ENCODE measurements at places on chromosomes 16 and 17. TPM values are rescaled to one million over a fixed set of nuclear protein-coding genes. Genes with fewer than 3 reads are reported as not detected.

GRCh38 chr17:15264542-15264941 is 584 bp downstream of the PMP22 start:
- peaks cover 15% of the 10 kb centered on the region for H3K4me1 ChIP-seq
- H3K27ac ChIP-seq = no peak overlapping the region
- H3K36me3 ChIP-seq = no peaks in the 10 kb centered on the region
- H3K27me3 ChIP-seq = peaks cover 10% of the 10 kb centered on the region
- no peak overlapping the region for H3K4me3 ChIP-seq

DNA sequence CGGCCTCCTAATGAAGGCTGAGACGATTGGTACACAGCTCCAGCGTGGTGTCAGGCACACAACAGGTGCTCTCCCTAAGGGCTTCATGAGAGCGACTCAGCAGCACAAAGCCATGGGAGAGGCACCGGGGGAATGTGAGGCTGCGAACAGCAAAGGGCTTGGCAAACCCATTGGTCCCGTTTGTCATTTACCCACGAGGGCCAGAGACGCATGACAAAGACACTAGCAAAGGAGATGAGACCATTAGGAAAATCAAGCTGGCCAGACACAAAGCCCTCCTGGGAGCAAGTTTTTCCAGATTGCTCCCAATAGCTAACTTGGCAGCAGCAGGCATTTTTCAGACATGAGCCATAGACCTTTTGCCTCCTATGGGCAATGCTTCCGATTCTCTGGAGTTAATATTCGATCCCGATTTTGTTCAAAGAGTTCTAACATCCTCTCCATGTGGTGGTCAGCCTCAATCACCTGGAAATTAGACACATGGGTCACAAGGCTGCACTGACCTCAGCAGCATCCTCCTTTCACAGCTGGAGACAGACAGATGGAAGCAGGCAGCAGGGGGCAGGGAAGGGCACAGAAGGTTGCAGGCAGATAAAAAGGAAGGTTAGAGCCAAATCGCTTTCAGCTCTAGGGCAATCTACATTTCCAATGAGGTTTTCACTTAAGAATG is 38.2 kb downstream of the TK2 start:
- DNase-seq = no peak
- no peaks in the 10 kb centered on the region for H3K36me3 ChIP-seq
- no peak overlapping the region for H3K4me3 ChIP-seq
- H3K27ac ChIP-seq = no peak overlapping the region
- no peaks in the 10 kb centered on the region for H3K27me3 ChIP-seq
- peaks cover 38% of the 10 kb centered on the region for H3K4me1 ChIP-seq

DNA sequence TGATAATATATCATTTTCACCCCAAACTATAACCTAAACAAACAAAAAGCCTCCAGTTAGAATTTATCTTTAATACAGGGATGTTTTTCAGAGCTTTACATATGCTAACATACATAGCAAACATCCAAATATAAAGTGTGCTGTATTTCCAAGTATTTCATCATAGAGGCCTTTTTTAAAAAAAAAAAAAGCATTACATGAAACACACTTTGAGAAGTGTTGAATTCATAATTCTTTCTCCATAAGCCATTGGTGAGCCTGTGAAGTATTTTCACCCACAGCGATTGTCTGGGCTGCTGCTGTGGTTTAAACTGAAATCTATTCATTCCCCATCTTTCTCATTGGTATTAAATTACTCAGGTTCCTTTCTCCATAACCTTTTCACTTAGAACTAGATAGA is 503.4 kb upstream of the CDH8 start:
- H3K27me3 ChIP-seq = no peaks in the 10 kb centered on the region
- H3K4me1 ChIP-seq = no peaks in the 10 kb centered on the region
- H3K27ac ChIP-seq = no peak overlapping the region

GRCh38 chr16:66662445-66663194 is 33.9 kb downstream of the CMTM4 start:
- H3K27me3 ChIP-seq = no peaks in the 10 kb centered on the region
- no peak overlapping the region for H3K27ac ChIP-seq
- H3K36me3 ChIP-seq = no peaks in the 10 kb centered on the region
- no peaks in the 10 kb centered on the region for H3K4me1 ChIP-seq

DNA sequence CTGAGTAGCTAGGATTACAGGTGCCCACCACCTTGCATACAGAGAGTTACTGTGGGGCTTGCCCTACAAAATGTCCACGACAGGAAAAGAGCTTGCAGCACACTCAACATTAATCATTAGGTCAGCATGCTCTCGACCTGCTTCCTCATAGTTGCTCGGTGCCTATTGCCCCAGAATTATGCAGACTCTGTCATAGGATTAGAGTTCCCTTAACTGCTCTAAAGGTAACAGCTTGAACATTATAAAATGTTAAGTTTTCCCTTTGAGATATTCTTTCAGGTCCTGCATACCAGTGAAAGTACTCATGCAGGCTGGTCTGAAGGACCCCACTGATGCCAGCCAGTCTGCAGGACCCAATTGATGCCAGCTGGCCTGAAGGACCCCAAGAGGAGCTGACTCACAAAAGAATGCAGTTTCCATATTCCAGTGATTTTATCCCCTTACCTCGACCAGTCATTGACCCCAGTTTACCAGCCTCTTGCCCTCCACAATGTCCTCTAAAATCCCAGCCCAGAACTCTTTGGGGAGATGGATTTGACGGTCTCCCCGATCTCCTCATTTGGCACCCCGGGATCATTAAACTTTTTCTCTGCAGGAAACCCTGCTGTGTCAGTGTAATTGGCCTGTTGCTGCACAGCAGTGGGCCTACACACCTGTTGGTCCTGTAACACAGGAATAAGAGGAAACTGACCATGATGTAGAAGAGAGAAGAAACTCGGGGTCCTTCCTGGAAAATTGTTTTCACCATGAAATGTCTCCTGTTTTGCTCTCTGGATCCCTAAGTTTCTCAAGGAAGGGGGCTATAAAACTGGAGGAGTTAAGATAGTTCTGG is 10.6 kb downstream of the ICAM2 start:
- no peak for DNase-seq
- peaks cover 90% of the 10 kb centered on the region for H3K4me1 ChIP-seq
- H3K36me3 ChIP-seq = peaks cover 31% of the 10 kb centered on the region
- no peak overlapping the region for H3K4me3 ChIP-seq

DNA sequence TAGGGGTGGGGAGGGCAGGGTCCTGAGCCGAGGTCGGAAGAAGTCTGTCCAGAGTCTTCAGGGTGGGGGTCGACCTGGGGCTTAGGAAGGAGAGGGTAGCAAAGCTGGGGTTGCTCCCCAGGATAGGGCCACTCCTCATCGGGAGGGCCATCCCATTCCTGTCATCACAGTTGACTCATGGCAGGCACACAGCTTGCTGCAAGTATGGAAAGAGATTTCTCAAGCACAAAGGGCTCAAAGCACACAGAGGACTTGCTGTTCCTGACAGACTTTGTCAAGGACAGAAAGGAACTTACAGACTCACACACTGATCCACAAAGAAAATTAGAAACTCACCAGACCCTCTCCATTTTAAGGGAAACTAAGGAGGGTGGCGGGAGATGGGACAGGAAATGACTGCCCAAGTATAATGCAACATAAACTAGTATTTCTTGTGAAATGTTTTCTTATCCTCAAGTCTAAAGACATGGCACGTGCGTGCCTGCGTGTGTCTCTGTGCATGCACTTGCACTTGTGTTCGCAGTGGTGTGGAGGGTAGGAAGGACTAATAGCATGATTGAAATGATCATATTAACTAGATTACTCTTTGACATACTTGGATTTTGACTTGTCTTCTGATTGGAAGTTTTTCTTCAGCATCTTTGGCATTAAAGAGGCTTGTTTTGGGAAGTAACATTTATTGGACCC is 2.4 kb downstream of the AOC2 start:
- H3K27me3 ChIP-seq = no peaks in the 10 kb centered on the region
- H3K27ac ChIP-seq = no peak overlapping the region
- no peak overlapping the region for H3K4me3 ChIP-seq
- peaks cover 27% of the 10 kb centered on the region for H3K36me3 ChIP-seq
- no peak for DNase-seq
- H3K4me1 ChIP-seq = no peaks in the 10 kb centered on the region

- H3K4me3 ChIP-seq = no peak overlapping the region
- H3K27ac ChIP-seq = no peak overlapping the region
- H3K27me3 ChIP-seq = no peaks in the 10 kb centered on the region
- DNase-seq = no peak
Measured at GRCh38 chr17:52477824-52478699, 319.5 kb upstream of the CA10 start.

GRCh38 chr17:17154981-17155380 is 51.2 kb downstream of the PLD6 start:
- H3K4me1 ChIP-seq = peaks cover 53% of the 10 kb centered on the region
- peaks cover 53% of the 10 kb centered on the region for H3K36me3 ChIP-seq
- no peak for DNase-seq
- no peak overlapping the region for H3K4me3 ChIP-seq
- no peaks in the 10 kb centered on the region for H3K27me3 ChIP-seq

DNA sequence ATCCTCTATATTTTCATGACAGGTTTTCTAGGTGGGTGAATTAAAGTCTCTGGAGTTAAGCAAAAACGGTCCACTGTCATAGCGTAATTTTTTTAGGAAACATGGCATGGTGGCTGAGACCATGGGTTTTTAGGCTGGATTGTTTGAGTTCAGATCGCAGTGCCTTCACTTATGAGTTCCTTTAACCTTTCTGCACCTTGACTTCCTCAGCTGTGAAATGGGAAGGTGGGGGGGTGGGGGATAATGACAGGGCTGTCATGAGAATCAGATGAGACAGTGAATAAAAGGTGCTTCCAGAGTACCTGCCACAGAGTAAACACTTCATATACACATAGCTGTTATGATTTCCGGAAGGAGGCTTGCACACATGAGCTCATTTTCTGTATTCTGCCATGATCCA is 11.8 kb downstream of the PRCD start:
- H3K4me3 ChIP-seq = no peak overlapping the region
- H3K27me3 ChIP-seq = no peaks in the 10 kb centered on the region
- H3K36me3 ChIP-seq = no peaks in the 10 kb centered on the region
- H3K4me1 ChIP-seq = peaks cover 15% of the 10 kb centered on the region
- no peak overlapping the region for H3K27ac ChIP-seq

DNA sequence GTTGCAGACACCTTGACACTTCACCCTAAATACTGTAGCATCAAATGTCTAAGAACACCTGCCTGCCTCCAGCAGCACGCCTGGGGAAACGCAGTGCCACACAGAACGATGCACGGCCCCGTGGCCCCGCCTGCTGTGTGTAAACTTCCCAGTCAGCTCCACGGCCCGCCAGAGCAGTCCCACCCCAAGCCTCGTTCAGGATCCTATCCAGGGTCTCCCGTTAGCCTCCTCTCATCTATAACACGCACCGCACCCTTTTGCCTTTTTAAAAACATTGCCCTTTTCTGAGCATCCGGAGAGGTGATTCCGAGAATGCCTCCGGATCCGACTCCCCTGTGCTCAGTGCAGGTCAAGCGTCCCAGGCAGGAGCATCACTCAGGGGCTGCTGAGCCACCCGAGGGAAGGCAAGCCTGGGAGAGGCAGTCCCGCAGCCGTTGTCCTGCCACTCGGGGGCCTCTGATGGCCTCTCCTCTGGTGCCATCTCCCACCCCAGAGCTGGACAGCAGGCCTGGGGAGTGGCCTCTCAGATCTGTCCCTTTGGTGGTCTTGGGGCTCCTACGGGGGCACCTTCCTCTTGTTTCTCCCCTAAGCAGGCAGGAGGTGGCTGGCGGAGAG is 37.9 kb upstream of the SLC38A10 start:
- H3K4me3 ChIP-seq = no peak overlapping the region
- no peaks in the 10 kb centered on the region for H3K4me1 ChIP-seq
- DNase-seq = no peak
- no peaks in the 10 kb centered on the region for H3K36me3 ChIP-seq
- H3K27ac ChIP-seq = no peak overlapping the region

- DNase-seq = no peak
- no peak overlapping the region for H3K4me3 ChIP-seq
- H3K27me3 ChIP-seq = no peaks in the 10 kb centered on the region
- no peak overlapping the region for H3K27ac ChIP-seq
- no peaks in the 10 kb centered on the region for H3K4me1 ChIP-seq
Measured at GRCh38 chr16:83070416-83071209, 443.8 kb downstream of the CDH13 start.

DNA sequence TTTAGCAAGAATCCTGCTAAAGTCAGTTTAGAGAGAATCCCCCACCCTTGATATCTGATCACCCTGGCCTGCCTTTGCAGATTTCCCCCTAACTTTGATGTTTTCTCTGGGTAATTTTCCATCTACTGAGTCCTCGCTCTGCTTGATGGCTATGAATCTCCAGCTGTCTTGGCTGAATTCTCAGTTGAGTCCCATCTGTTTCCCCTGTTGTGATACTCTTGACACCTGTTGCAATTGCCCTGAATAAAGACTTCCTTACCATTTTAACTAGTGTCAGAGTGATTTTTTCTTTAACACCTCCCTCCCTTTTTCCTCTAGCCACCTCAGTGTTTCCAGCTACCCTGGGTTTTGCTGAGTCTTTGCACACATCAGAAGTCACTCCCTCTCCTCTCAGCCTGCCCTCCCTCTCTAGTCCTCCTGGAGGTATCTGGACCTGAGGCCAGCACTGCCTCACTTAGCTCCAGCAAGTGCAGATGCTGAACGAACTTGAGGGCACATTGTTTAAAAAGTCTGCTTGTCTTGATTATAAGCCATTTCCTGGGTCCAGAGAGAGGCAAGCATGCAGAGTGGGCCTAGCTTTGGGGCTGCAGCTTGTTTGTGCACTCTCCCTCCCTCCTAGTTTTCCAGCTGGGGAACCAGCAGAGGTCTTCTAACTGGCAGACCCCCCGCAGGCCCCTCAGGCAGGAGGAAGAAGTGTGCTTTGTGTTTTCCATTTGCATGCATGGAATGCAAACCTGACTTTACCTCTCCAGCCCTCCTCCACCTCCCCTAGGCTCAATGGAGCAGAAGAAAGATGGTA is 33.2 kb downstream of the SPACA3 start:
- no peak overlapping the region for H3K4me3 ChIP-seq
- no peaks in the 10 kb centered on the region for H3K27me3 ChIP-seq
- no peak overlapping the region for H3K27ac ChIP-seq
- no peaks in the 10 kb centered on the region for H3K36me3 ChIP-seq

DNA sequence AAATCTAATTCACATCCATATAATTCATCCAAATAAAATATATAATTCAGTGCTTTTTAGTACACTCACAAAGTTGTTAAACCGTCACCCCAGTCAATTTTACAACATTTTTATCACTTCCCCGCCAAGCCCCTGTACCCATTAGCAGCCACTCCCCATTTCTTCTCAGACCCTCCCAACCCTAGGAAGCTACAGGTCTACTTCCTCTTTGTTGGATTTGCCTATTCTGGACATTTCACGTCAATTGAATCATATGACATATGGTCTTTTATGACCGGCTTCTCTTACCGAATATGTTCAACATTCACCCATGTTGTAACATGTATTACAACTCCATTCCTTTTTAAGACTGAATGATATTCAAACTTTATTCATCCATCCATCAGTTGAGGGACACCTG is 19.9 kb upstream of the MLKL start:
- no peaks in the 10 kb centered on the region for H3K27me3 ChIP-seq
- no peak overlapping the region for H3K4me3 ChIP-seq
- H3K4me1 ChIP-seq = no peaks in the 10 kb centered on the region
- no peak for DNase-seq
- no peak overlapping the region for H3K27ac ChIP-seq

Gene ZNF768
- total RNA-seq = 5.8 TPM

Gene MCRIP2
- total RNA-seq = 30.5 TPM

Gene CCL17
- not detected for total RNA-seq

Gene ODF4
- total RNA-seq = not detected
